ENCODE measurements at places on chromosomes 2 and 18.

DNA sequence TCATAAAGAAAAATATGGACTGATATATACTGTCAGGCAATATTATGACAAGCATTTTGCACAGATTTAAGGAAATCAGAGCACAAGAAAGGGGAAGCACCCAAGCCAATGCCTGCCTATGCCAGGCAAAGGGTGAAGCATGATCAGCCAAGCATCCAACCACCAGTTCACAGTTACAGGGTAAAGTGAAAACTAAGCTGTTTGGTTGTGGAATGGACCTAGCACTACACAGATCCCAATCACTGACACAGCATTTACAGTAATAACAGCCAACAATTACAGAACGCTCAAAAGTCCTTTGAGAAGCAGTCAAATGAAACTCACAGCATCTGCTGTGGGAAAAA lies 90.3 kb downstream of the SP3 start:
- DNase-seq, result no peak

GRCh38 chr2:151891566-151892194 lies 63.5 kb upstream of the ARL5A start:
- no peak for DNase-seq

- no peak for DNase-seq
These were observed 17.7 kb downstream of the MBOAT2 start for GRCh38 chr2:8985561-8986326.

GRCh38 chr2:165214093-165214492 lies 10.2 kb upstream of the SCN3A start:
- DNase-seq, result no peak

GRCh38 chr2:119257198-119257597 lies 33.6 kb downstream of the STEAP3 start:
- DNase-seq, result no peak

DNA sequence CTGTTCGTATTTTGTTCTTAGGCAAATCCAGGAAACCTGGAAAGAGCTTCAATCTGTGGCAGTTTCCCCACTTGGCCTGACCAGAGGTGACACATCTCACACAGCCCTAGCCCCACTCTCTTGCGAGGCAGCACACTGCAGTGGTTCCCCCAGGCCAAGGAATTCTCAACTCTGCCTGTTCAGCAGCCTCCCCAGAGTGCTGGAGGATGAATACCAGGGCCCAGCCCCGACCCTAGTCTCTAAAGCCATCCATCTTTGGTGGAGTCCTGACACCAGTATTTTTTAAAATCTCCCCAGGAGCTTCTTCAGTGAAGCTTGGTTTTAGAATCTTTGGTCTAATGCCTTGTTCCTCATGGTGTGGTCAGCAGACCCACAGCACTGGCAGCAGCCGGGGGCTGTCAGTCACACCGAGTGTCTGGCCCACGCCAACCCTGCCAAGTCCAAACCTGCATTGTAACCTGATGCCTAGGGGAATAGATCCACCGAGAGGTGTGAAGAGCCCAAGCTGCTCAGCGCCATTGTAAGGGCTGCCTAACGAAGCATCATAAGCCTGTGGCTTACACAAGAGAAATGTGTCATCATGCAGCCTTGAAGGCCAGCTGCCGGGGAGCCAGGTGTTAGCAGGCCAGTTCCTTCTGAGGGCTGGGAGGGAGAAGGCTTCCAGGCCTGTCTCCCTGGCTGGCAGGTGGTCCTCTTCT lies 428.7 kb upstream of the ID2 start:
- no peak for DNase-seq

GRCh38 chr2:21331625-21332370 lies 208.0 kb downstream of the TDRD15 start:
- DNase-seq, result no peak

GRCh38 chr2:23669413-23670244 lies 257.3 kb downstream of the ATAD2B start:
- peak; percentile 35 for DNase-seq

GRCh38 chr2:158953926-158954763 lies 14.3 kb upstream of the TANC1 start:
- peak; percentile 84 for DNase-seq

Data from fibroblast of the conjunctiva (primary cell).